SK-N-DZ (cell line): ENCODE measurements at places on chromosomes 4 and X.

- no peak for DNase-seq
These were observed 31.9 kb downstream of the RHOH start for GRCh38 chr4:40228497-40229365.

- no peak for DNase-seq
These were observed 911 bp upstream of the GPR50 start for GRCh38 chrX:151175283-151176062.

GRCh38 chr4:116881077-116881476 lies 204.3 kb downstream of the TRAM1L1 start:
- no peak for DNase-seq

DNA sequence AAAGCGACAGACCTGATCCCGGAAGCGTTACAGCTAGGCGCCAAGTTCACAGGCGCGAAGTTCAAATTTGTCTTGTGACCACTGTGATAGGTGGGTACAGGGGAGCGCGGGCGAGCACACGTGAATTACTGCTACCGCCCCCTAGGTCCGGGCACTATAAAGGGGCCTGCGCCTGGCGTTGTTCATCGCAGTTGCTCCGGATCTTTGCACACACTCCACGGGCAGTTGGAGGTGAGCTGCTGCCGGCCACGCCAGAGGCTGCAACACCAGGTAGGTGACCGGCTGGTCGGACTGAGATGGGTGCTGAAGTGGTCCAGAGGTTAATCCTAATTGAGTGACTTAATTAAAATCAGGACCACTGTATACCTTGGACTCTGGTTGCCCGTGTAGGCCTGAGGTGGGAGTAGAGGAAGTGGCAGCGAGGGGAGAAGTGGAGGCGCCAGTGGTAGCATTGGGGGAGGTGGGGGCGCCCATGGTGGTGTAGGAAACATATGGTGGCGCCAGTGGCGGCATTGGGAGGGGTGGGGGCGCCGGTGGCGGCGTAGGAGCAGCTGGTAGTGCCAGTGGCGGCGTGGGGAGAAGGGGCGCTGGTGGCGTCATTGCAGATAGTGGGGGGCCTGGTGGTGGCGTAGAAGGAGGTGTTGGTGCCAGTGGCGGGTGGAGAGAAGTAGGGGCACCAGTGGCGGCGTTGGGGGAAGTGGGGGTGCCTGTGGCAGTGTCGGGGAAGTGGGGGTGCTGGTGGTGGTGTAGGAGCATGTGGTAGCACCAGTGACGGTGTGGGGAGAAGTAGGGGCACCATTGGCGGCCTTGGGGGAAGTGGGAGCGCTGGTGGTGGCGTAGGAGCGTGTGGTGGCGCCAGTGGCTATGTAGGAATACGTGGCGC lies at the start of gene GCNA:
GCNA (plus strand) TSS at position 185 of the 883 bp plus-strand sequence. CDS start 2,385 bp downstream, outside the sequence.
- no peak for DNase-seq

DNA sequence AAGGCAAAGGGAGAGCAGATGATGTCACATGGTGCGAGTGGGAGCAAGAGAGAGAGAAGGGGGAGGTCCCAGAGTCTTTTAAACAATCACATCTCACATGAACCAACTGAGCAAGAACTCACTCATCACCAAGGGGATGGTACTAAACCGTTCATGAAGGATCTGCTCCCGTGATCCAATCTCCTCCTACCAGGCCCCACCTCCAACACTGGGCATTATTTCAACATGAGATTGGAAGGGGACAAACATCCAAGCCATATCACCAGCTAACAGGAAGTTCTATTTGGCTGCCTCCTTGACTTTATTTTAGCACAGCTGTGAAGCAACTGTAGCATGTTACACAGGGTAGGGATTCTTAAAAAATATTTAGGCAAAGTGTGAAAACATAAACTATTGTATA lies 102.5 kb downstream of the DDIT4L start:
- DNase-seq, result no peak

DNA sequence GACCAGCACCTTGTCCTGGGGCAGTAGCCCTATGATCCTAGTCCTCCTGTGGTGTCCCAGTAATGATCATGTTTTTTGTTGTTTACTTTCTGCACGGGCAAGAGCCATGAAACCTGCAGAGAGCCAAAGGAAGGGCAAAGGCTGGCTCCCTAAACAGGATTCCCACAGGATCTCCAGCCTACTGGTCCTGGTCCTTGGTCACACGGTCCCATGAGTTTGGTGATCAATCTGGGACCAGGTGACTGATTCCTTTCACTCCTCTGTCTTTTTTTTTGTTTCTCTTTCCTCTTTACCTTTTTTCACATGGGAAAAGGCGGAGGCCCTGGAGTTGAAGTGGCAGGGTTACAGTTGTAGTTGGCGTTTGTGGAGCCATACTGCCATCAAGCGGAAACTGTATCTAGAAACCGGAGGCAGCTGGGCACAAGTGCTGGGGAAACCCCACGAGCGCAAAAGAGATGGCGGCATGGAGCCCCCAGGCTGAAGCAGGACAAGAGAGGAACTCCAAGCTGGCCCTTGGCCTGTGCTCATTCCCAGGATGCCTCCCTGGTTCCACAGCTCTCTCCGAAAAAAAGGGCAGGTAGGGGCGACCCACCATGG lies 34.6 kb downstream of the NBDY start:
- DNase-seq, result peak; percentile 76

DNA sequence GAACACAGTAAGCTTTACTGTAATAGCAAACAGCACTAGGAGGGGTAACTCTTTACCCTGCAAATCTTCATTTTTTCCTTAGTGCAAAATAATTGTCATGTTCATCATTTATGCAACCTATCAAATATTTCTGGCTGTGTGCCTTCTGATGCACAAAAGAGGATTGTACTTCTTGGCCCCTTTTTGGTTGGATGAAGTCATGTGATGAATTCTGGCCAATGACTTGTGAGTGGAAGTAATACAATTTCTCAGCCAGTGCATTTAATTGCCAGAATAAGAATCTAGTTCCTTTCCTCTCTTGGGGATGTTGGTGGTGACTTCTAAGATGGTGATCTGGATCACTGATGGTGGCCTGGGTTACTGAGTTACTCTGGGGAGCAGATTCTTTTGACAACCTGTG lies 37.0 kb upstream of the GATB start:
- DNase-seq, result no peak

- no peak for DNase-seq
These were observed 62.5 kb downstream of the PGRMC2 start for GRCh38 chr4:128225148-128225547.

GRCh38 chr4:77226939-77227705 lies 70.1 kb downstream of the CCNG2 start:
- DNase-seq, result no peak

GRCh38 chrX:81556880-81557279 lies 355.0 kb downstream of the SH3BGRL start:
- no peak for DNase-seq

- no peak for DNase-seq
These were observed 189.3 kb downstream of the DHRSX start for GRCh38 chrX:2311501-2311900.

DNA sequence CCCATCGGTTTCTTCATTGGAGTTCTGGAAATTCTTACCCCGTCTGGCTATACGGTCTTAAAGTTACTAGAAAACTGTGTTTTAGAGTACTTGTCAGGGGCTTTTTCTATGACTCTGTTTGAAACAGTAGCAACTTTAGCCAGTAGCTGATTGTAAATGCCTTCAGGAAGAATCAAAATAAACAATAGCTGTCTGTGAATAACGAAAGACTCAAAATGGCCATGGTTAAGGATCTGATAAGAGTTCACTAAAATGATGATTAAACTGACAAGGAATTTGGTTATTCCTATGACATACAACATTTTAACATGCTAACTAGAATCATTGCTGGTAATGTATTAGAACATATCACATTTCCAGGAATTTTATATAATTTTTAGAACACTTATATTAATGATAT lies 191.0 kb downstream of the EVC2 start:
- no peak for DNase-seq

- no peak for DNase-seq
These were observed 52.0 kb downstream of the CDS1 start for GRCh38 chr4:84634961-84635360.

DNA sequence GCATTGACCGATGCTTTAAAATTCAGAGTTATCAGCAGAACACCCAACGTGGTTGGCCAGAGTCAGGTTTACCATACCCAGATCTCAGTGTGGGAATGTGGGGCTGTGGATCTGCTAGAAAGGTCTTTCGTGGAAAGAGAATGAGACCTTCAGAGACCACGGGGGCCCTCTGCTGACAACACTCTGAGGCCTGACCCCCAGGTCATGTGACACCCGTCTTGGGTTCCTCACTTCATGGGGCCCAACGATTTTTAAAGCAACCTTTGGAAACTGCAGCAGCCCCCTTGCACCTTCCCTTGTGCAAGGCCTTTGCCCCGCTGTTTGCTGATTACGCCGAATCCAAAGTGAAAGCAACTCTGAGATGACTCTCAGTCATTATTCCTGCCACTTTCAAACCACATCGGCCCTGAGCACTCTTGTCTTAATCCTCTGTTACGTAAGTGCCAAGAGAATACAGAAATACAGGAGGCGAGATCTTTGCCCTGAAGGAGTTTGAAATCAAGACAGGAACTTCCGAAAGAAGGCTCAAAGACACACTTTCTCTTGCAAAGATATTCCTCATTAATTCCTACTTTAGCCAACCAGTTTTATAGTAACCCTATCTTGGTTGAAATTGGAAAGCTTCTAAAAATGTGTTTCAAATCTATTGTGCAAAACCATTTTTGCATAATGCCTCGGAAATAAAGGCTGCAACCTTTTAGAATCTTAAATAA lies 88.3 kb downstream of the EVC2 start:
- DNase-seq, result no peak

- no peak for DNase-seq
These were observed 8.7 kb downstream of the WDFY3 start for GRCh38 chr4:84957514-84958420.

DNA sequence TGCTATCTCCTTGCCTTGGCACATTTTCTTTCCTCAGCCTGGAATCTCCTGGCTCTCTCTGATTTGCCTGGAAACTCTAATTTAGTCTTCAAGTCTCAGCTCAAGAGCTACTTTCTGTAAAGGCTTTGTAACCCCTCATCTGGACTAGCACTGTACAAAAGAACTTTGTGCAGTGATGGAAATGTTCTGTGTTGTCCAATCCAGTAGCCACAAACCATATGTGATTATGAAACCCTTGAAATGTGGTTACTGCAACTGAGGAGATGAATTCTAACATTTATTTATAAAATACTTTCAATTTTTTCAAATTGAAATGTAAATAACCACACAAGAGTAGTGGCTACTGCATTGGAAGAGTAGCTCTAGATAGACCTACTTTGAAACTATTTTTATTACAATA lies 66.6 kb upstream of the HS3ST1 start:
- no peak for DNase-seq

DNA sequence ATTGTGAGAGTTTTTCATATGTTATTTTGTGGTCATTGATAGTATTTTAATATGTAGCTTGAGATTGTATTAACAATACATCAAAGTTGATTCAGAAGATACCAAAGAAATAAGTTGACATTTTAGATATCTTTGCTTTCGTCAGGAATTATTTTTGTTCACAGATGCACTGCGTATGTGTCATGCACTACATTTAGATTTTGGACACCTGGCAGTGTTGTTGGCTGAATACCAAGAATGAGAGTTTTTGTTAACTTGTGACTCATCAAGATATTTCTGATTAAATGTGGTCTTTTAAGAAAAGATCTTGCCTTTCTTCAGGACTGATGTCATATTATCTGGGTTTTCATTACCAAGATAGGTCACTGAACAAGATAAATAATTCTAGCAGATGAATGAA lies 633.4 kb downstream of the CENPC start:
- no peak for DNase-seq

DNA sequence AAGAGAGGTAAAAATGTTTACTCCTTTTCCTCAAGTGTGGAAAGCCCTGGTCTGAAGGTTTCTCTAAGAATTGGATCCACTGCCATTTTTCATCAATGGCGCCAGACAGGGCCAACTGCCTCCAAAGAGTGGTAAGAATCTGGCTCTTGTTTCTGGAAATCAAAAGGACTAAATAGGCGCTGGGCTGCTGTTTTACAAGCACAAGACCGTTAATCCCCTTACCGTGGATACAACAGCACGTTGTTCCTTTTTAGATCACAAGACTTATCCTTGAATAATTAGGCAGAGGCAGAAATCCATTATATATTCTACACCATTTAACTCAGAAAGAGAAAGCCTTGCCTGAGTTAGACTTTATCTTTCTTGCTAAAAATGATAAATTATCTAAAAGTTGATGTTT lies 10.6 kb downstream of the CLTRN start:
- DNase-seq, result no peak

DNA sequence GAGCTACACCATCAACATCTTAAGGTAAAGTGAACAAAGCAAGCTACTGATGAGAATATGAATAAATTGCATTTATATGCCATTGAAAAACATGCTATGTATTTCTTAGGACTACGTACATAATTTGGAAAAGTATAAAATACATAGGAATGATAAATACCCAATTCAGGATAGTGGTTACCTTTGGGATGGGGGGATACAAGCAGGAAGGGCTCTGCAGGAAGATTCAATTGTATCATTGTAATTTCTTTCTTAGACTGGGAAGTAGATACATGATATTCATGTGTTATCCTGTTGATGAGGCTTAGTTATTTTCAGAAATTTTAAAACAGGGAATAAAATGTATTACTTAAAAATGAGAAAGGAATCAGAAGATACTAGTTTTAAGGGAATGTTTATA lies 43.4 kb downstream of the TRAPPC11 start:
- no peak for DNase-seq

DNA sequence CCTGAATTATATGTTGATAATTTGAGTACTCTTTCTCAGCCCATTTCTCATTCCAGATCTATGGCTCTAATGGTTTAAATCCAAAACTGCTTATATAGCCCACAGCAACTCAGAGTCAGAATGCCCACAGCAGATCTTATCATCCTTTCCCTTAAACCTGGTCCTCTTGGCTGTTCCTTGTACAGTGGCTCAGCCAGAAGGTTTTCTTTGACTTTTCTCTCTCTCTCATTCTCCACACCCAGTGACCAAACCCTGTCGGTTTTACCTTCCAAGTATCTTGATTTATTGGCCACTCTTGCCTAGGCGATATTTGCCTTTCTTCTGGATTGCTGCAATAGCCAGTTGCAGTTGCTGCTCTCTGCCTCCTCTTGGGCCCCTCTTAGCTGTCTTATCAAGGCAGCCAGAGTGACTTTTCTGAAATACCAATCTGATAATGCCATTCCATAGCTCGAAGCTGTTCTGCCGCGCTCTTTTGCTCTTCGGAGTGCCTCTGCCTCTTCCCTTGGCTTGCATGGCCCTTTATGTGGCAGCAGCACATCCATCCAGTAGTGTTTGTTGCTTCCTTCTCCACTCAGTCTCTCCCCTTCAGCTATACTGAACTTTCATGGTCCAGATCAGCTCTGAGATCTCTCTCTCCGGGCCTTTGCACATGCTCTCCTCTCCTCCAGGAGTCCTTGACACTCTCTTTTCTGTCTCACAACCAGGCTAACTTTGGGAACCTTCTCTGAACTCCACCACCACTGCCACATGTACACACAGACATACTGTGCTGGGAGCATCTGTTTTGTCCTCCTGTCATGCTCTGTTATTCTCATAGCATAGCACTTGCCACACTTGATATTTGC lies 11.8 kb downstream of the GAB1 start:
- DNase-seq, result no peak

- no peak for DNase-seq
These were observed 98.2 kb downstream of the ANK2 start for GRCh38 chr4:113147498-113148111.
